Upper lobe of right lung (tissue), 1 donor: ENCODE measurements at places on chromosomes 6 and 20. TPM values are rescaled to one million over a fixed set of nuclear protein-coding genes. Genes with fewer than 3 reads are reported as not detected.

The ABHD16B gene
- total RNA-seq: not detected

The RNF39 gene
- total RNA-seq: 2.4 TPM

The SLC35D3 gene
- not detected for total RNA-seq

DNA sequence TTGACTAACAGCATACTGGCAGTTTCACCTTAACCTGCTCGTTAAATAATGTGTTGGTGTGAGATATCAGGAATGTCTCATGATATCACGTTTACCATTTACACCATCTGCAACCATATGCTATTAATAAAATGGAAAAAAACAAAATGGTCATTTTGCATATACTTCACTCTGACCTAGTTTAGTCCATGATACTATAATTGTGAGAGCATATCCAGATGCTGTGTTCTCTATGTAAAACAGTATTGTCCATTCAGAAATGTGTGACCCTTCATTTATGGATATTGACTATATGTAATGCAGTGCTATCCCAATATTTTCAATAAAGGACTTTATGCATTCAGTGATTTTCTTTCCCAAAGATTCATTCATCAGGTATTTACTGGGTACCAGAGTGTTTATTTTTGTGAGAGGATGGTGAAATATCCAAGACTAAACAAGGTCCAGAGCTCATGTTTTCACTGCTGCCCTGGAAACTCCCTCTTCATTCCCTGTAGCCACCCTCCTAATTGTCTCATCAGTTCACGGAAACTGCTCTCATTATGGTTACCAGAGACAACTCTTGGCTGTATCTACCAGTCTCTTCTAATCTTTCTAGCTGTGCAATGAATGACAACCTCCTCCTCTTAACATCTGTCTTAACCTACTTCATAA is 25.7 kb upstream of the HINT3 start:
- H3K36me3 ChIP-seq: peaks cover 44% of the 10 kb centered on the region
- DNase-seq: no peak
- H3K4me3 ChIP-seq: no peak overlapping the region
- H3K27ac ChIP-seq: no peak overlapping the region
- H3K4me1 ChIP-seq: no peaks in the 10 kb centered on the region
- no peaks in the 10 kb centered on the region for H3K27me3 ChIP-seq

- H3K27me3 ChIP-seq: peaks cover 13% of the 10 kb centered on the region
- no peak overlapping the region for H3K4me3 ChIP-seq
- no peak overlapping the region for H3K27ac ChIP-seq
- DNase-seq: no peak
- H3K36me3 ChIP-seq: no peaks in the 10 kb centered on the region
These were observed 208.4 kb downstream of the CDH4 start for GRCh38 chr20:61460261-61461052.

DNA sequence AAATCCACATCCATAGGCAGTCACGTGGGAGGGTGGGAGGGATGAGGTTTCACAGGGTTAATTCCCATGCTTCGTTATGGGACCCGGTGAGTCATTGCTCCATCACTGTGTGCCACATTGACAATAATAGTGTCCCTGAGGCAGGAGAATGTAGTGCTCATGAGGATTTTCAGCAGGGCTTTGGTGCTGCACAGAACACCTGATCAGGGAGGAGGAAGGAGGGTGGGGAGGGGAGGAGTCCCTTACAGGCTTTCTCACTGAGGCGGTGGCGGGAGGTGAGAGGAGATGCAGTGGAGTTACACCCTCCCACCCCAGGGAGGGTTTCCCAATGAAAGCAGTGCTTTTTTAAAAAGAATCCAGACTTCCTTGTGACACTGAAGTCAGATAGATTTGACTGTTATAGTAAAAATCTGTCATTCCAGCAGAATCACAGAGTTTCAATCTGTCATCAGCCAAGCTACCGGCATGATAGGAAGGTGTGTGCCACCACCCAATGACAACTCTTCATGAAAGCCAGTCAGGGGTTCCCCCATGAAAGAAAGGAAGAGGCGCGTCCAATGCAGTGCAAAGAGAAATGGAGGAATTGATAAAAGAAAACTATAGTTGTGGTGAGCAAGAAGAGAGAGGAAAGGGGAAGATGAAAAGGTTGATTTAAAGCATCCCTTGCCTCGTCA is 144.8 kb downstream of the TBC1D7 start:
- DNase-seq: no peak
- H3K4me1 ChIP-seq: no peaks in the 10 kb centered on the region
- no peak overlapping the region for H3K4me3 ChIP-seq
- no peaks in the 10 kb centered on the region for H3K36me3 ChIP-seq
- H3K27ac ChIP-seq: no peak overlapping the region

DNA sequence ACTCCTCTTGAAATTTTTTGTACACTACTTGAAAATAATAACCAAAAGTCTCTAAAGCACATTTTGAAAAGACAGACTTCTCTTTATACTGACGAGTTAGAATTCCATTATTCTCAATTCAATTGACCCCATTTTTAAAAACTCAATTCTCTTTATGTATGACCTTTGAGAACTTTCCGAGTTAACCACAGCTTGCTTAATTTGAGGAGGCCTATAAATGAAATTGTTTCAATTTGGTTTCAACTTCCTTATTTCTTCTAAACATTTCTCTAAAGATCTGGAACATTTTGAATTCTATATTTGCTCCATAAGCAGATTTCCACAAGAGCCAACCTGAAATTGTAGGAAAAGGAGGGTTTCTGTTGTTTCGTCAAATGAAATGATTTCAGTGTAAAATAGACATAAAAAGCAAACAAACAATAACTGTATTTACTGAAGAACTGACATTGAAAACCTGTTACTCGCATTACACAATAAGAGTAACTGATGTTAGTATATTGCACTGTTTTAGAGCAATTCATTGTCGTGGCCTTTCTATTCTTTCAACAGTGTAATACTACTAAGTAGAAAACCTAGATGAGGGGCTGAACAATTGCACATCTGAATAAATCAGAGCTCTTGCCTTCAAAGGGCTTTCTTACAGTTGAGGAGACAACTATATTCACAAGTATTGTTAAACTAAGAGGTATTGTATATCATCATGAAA is 223.6 kb downstream of the HIVEP2 start:
- DNase-seq: no peak
- H3K36me3 ChIP-seq: no peaks in the 10 kb centered on the region
- H3K27me3 ChIP-seq: no peaks in the 10 kb centered on the region
- H3K27ac ChIP-seq: no peak overlapping the region

DNA sequence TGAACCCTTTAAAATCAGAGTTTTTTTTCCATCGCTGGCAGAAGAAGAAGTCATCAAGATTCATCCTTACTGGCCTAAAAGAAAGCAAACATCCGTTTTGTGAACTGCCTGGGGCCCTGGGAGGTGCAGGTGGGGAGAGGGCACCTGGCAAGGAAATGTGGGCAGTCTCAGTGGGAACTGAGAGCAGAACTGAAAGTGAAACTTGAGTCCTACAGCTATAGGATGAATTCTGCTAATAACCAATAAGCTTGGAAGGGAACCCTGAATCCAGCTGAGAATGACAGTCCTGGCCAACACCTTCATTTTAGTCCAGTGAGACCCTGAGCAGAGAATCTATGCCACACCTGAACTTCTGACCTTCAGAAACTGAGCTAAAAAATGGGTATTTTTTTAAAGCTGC is 130.1 kb upstream of the ASCC3 start:
- no peak overlapping the region for H3K4me3 ChIP-seq
- no peak overlapping the region for H3K27ac ChIP-seq
- H3K4me1 ChIP-seq: no peaks in the 10 kb centered on the region
- H3K36me3 ChIP-seq: no peaks in the 10 kb centered on the region

- no peak overlapping the region for H3K4me3 ChIP-seq
- H3K4me1 ChIP-seq: peaks cover 13% of the 10 kb centered on the region
- no peak overlapping the region for H3K27ac ChIP-seq
- DNase-seq: no peak
These were observed 98.1 kb upstream of the AKAP12 start for GRCh38 chr6:151141685-151142084.

GRCh38 chr6:579339-579738 is 77.6 kb downstream of the HUS1B start:
- no peak for DNase-seq
- no peaks in the 10 kb centered on the region for H3K4me1 ChIP-seq
- H3K4me3 ChIP-seq: no peak overlapping the region
- H3K27me3 ChIP-seq: no peaks in the 10 kb centered on the region
- H3K27ac ChIP-seq: no peak overlapping the region
- peaks cover 13% of the 10 kb centered on the region for H3K36me3 ChIP-seq

GRCh38 chr6:84615987-84616386 is 148.4 kb downstream of the TBX18 start:
- DNase-seq: no peak
- H3K27me3 ChIP-seq: no peaks in the 10 kb centered on the region
- no peaks in the 10 kb centered on the region for H3K4me1 ChIP-seq

GRCh38 chr20:16308754-16309153 is 264.5 kb downstream of the KIF16B start:
- H3K27ac ChIP-seq: no peak overlapping the region
- no peak for DNase-seq
- H3K27me3 ChIP-seq: no peaks in the 10 kb centered on the region
- H3K36me3 ChIP-seq: no peaks in the 10 kb centered on the region
